HFFc6 (cell line): ENCODE measurements at places on chromosomes 16 and 17. TPM values are rescaled to one million over a fixed set of nuclear protein-coding genes. Genes with fewer than 3 reads are reported as not detected.

GRCh38 chr16:24980077-24980793 is 34.9 kb downstream of the ARHGAP17 start:
- no peak for DNase-seq

DNA sequence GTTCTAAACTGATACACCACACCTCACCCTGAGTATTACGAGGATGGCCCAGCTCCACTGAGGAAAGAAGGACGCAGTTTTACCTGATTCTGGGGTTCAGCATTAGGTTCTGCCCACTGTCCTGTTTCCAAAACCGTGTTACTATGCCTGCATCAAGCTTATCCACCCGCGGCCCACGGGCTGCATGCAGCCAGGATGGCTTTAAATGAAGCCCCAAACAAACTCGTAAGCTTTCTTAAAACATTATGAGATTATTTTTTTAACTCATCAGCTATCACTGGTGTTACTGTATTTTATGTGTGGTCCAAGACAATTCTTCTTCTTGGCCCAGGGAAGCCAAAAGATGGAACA is 4.0 kb upstream of the CD300LG start:
- DNase-seq: no peak

- peak; percentile 81 for DNase-seq
Observed at GRCh38 chr17:65013613-65014391, 42.7 kb downstream of the GNA13 start.

- peak; percentile 21 for DNase-seq
Observed at GRCh38 chr16:11094075-11094856, 149.9 kb downstream of the CLEC16A start.

GRCh38 chr17:75511610-75512575 is 3.4 kb downstream of the CASKIN2 start:
- DNase-seq: no peak

Gene CES4A
- total RNA-seq: 2.2 to 3.3 TPM (median 2.3 TPM) in 3 replicates
